NCI-H2029 treated with DMSO at 0.1 percent for 48 hours (cell line): ENCODE measurements at places on chromosomes 4 and X.

DNA sequence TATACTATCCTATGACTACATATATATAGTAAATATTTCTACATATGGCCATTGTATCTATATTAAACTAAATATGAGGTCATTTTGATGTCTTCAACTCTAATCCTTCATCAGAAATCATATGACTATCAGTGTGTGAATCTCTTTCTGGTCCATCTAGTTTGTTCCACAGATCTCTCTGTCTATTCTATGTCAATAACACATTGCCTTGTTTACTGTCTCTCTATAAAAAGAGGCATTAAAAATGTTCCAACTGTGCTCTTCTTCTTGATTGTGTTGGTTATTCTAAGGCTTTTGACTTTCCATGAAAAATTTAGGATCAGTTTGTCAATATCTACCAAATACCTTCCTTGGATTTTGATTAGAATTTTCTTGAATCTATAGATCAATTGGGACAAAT, 338.3 kb upstream of the FSTL5 start:
- no peak for DNase-seq

DNA sequence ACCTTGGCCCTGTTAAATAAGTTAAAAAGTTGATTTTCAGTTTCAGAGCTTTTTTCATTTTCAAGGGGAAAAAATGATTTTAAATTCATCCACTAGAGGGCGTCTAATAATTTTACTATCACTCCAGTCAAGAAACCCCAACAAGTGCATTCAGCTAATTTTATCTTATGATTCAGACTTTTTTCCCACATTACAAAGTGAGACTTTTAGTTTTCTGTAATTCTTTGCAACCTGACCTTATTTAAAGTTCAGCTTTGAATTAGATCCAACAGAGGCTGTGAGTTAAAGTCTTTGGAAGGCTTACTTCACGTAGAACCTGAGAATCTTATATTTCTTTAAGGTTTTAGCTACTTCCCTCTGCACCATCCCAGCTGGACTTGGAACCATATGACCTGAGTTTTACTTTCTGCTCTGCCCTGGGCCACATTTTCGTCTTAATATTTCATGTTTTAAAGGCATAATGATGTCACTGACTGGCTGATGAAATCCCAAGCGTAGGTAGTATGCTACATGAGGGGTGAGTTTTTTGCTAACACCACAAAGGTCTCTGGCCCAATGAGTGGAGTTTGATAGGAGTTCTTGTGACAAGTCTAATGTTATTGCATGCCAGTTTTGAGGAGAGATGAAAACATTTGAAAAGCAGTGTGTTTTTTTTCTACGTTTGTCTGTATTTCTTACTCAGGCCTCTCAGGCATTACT, 7.2 kb downstream of the GNRHR start:
- peak; percentile 32 for DNase-seq

DNA sequence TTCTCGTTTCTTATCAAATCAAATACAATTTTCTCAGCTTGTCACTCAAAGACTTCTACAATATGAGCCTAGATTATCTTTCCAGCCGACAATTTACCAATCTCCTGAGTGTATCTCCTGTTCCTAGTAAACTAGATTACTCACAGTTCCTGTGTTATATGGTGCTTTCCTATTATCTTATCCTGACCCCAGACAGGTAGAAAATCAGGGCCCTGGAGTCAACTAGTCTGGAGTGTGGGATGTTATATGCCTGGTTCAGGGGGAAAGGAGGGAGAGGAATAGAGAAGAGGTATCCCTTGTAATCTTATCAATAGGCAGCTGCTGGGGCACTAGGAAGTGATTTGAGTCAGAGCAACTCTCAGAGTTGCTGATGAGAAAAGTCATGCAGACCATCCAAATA, 127.1 kb downstream of the SLC7A11 start:
- DNase-seq: no peak

DNA sequence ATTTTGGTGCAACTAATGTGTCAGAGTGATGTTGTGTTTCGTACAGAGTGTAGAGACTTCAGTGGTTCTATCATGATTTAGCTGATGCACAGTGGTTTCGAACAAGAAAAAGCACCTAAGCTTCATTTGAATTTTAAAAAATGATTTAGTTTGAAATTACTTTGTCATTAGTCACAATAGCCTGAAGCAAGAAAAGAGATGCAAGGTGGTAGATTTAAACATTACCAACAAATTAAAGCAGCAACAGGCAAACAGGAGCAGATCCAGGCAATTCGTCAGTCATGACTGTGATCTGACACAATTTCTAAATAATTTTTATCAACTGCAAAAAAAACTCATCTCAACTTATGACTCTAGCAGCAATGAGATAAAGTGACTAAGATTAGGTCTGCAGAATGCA, 24.6 kb upstream of the COX7B2 start:
- no peak for DNase-seq

DNA sequence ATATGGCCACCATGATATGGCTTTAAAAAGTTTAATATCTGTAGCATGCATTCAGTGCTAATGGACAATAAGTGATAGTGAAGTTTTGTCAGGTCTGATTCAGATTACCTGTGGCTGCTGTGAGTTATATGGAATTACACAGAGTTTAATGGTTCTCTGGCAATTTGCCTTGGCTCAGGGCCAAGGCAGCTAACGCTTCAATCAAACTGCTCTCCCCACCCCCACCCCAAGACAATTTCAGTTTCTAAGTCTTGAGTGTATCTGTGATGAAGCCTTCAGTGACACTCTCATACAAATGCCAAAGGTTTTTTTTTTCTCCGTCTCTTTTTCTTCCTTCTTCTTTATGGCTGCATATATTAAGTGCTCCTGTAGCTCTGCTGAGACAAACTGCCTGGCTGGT, 106.6 kb downstream of the SHROOM4 start:
- DNase-seq: no peak

DNA sequence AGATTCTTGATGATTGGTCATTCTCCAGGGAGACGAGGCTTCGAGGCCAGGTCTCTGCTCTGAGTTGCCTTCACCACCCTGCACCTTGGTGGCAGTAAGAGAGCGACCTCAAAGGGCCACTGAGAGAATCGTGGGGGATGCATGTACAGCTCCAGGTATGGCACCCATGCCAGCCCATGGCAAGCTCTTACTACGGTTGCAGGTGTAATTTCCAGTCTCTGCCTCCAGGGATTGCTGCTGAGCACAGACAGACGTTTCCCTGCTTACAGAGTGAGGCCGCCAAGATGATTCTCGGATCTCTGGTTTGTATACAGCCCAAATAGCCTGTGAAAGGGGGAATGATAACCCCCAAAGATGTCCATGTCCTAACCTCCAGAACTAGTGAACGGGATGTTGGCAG, 16.3 kb upstream of the DRD5 start:
- no peak for DNase-seq

DNA sequence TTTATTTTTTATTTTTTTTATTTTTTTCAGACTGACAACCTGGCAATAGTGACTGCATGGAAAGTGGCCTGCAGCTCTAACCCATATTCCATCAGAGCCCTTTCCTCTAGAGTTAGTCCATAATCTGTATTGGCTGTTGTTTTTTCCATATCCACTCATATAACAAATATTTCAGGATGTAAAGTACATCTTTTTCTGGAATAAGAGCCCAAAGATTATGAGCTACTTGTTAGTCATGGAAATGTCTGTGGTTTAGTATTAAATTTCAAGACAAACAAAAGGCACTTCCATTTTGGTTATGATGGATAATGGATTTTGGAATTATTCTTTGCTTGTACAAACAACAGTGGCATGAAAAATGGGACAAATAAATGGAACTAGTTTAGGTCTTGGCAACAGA, 296.0 kb upstream of the HS3ST1 start:
- DNase-seq: no peak

- peak; percentile 87 for DNase-seq
Measured at GRCh38 chr4:152308951-152309350, 226.9 kb downstream of the FBXW7 start.

DNA sequence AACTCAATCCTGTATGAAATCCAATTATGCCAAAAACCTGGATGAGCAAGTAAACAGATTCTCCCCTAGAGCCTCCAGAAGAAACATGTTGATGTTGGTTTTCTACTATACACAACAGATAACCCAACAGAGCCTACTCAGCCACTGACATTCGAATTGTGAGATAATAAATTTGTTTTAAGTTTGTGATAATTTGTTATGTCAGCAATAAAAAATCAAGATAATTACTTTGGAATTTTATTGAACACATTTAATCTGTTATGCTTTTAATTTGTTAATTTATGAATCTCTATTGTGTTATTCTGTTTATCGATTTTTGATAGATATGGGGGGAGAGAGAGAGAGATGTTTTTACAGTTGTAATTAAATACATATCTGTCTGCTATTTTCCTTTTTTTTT, 1016.1 kb upstream of the PCDH7 start:
- DNase-seq: no peak

GRCh38 chr4:165953181-165953580, 80.1 kb downstream of the TLL1 start:
- no peak for DNase-seq

- no peak for DNase-seq
Measured at GRCh38 chr4:89221167-89221867, 86.3 kb downstream of the GPRIN3 start.

DNA sequence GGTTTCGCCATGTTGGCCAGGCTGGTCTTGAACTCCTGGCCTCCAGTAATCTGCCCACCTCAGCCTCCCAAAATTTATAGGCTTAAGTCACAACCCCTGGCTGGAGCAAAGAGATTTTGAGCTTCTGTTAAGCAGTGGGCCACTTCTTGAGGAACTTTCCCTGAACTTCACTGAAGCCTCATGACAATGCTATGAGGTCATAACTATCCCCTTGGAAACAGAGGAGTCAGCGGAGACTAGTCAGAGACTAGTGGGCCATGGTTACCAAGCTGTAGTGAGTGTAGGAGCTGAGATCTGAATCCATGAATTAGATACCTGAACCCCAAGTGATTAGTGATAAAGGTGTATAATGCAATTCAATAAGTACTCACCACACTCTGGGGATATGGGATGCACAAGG, 145.1 kb upstream of the MSX1 start:
- no peak for DNase-seq

DNA sequence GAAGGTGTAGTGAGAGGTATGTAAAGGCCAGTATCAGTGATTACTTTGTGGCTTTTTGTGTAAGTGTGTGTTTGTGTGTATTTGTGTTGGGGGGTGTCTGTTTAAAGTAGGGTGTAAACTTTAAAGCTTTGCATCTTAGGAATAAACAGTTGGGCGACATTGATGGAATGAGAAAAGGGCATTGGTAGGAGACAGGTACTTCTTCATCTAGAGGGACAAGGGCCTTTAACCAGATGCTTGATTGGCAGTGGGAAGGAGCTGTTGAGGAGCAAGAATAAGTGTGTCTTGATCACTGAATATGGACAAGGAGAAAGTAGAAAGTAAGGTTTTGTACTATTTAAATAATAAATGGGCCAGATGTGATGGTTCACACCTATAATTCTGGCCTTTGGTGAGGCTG, 48.8 kb downstream of the RAPGEF2 start:
- DNase-seq: no peak

- DNase-seq: no peak
Measured at GRCh38 chr4:81631958-81632441, 160.3 kb upstream of the RASGEF1B start.

- DNase-seq: no peak
Measured at GRCh38 chrX:133980406-133980805, 5.0 kb downstream of the GPC3 start.

- no peak for DNase-seq
Measured at GRCh38 chr4:80678413-80678812, 342.9 kb downstream of the CFAP299 start.

- DNase-seq: no peak
Measured at GRCh38 chrX:74431797-74432196, 10.5 kb downstream of the SLC16A2 start.

- DNase-seq: no peak
Measured at GRCh38 chrX:68415316-68415715, 18.0 kb downstream of the OPHN1 start.
